ENCODE measurements at places on chromosomes 16 and 17.

GRCh38 chr17:35245196-35245486 is 2.3 kb downstream of the SLFN5 start:
- peak; percentile 13 for DNase-seq

DNA sequence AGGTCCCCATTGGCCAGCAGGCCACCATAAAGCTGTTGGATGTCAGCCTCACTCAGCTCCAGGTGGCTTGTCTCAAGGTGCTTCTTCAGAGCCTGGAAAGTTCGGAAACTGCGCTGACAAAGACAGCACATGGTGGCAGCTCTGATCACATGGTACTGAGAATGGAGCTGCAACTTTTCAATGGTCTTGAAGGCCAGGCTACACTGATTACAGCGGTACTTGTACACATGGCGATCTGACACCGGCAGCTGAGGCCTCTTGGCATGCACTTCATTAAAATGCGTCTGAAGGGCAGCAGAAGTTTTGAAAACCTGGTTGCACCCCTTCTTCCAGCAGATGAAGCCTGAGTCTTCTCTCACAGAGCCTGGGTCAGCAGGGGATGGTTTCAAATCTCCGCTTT is 249.7 kb downstream of the ZFHX3 start:
- DNase-seq: no peak

DNA sequence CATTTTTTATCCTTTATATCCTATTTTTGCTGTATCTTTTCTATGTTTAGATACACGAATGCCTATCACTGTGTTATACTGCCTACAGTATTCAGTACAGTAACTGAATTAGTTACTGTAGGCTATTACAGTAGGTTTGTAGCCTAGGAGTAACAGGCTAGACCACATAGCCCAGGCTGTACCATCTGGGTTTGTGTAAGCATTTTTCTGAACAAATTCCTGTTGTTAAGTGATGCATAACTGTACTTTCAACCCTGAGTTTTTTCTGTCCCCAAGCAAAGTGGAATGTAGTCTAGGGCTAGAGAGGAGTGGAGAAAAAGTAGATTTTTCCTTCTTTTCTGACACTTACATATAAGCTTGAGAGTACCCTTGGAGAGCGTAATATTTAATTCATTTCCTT is 282.1 kb downstream of the HS3ST3B1 start:
- DNase-seq: no peak

DNA sequence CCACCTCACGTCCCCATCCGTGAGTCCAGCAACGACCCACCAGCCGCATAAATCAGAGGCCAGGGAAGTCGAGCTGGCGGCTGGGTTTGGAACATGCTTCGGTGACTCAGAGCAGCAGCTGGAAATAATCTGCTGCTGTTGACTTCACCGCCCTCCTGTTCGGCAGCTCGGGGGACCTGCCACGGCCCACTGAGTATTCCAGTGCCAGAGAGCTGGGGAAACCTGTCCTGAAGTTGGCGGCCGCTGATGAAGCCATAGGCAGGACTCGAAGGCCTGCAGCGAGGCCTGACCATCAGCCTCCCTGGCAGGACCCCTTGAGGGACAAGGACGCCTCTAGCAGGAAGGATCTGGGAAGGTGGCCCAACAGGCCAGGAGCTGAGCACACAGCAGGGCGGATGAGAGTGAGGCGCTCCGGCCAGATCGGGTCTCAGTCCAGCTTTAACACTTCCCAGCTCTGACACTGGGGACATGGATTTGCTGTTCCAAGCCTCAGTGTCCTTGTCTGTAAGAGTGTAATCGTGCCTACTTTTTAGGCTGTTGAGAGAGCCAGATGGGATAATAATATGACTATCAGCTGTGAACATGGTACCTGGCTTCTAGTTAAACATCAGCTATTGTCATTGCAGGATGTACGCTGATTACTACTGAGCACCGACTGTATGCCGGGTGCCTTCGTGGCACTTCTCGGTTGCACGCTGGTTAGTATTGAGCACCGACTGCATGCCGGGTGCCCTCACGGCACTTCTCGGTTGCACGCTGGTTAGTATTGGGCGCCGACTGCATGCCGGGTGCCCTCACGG is 50.4 kb upstream of the CIBAR2 start:
- DNase-seq: no peak

GRCh38 chr17:74729368-74729767 is 7.7 kb upstream of the RAB37 start:
- DNase-seq: no peak

DNA sequence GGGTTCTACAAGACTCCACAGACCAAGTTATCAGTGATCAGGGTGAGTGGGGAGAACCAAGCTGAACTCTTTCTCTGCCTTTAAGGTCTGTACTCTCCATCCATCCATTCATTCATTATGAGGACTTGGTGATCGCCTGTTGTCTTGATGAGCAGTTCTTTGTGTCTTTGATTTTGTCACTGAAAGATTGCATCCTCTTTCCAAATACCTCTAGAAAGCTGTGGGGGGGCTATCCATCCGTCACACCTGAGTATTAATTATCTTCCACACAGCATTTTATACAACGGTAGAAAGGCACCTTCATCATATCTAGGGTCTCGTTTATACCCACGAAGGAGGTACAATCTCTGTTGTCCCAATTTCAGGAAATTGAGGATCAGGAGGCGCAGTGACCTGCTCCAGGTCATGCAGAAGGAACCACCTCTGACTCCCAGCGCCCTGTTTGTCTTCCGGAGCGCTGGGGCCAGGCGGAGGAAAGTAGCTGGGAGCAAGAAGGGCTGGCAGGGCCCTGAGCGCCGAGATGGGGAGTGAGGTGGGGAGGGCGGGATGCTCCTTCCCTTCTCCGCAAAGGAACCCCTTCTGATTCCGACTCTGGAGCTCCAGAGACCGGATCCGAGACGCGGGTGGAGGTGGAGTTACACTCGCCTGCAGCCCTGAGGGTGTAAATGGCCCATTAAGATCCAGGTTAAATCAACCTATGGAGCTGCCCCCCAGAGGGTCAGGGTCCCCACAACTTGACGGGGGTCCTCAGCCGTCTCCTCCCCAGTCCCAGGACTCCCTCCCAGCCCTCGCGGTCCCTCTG is 605 bp upstream of the ABAT start:
- DNase-seq: no peak

DNA sequence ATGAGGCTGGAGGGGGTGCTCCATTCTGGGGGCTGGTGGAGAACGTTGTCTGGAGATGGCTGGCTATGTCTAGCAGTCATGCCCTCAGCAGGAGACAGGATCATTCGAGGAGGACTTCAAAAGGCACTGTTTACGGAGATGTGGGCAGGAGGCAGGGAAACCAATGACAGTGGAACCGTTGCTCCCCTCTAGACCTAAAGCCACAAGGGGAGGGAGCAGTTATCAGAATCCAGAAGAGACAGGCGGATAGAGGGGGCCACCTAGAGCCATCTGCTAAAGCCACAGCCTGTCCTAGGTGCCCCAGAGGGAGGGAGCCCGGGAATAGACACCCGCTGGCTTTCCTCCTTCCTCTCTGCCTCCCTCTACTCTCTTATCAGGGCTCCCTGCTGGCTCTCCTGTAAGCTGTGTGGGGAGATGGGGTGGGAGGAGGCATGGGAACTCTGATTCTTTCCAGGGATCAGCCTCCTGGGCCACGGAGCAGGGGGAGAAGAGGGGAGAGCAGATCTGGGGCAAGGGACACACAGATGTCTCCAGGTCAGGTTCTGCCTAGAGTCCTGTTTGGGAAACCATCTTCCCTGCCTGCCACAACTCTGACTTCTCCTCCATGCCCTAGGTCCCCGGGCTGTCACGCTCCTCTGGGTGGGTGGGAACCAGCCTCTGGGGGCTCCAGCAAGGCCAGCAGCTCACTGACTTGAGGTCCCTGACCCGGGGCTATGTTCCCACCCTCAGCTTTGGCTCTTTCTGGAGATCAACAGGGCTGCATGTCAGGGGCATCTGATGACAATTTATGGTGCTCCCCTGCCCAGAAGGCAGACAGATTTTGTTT is 42.3 kb downstream of the IRX3 start:
- peak; percentile 98 for DNase-seq

DNA sequence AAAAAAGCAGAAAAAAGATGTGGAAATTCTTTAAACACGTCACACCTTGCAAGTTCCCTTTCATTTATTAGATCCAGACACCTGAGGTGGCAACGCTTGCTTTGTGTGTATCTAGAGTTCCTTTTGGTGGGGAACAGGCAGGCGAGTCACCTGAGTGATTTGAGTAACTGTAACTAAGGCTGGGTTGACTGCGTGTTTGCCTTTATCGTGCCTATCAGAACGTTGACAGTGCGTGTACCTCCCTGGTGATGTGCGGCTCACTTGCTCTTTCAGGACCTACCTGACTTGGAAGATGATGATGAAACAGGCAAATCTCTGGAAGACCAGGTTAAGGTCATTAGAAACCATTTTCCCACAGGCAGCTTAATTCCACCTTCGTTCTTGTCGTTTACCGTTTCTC is 12.5 kb downstream of the TAF1C start:
- DNase-seq: no peak

DNA sequence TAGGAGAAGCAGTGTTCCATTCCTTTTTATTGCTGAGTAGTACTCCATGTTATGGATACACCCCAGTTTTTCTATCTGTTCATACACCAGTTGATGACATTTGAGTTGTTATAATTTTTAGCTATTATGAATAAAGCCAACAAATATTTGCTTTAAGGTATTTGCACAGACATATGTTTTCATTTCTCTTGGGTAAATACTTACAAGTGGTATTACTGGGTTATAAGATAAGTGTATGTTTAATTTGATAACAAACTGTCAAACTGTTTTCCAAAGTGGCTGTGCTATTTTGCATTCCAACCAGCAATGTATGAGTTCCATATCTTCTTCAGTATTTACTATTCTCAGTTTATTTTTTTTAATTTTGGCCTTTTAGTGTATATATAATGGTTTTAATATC is 27.7 kb upstream of the GFOD2 start:
- DNase-seq: no peak

GRCh38 chr16:57627184-57627871 is 1.1 kb upstream of the ADGRG1 start:
- peak; percentile 35 for DNase-seq

- no peak for DNase-seq
Observed at GRCh38 chr16:65745201-65745708, 621.2 kb upstream of the CDH5 start.

All from NB4 (cell line).